ENCODE measurements at places on chromosomes 3 and 15. TPM values are rescaled to one million over a fixed set of nuclear protein-coding genes. Genes with fewer than 3 reads are reported as not detected.

- DNase-seq = no peak
These were observed 18.1 kb downstream of the LNP1 start for GRCh38 chr3:100419406-100419805.

DNA sequence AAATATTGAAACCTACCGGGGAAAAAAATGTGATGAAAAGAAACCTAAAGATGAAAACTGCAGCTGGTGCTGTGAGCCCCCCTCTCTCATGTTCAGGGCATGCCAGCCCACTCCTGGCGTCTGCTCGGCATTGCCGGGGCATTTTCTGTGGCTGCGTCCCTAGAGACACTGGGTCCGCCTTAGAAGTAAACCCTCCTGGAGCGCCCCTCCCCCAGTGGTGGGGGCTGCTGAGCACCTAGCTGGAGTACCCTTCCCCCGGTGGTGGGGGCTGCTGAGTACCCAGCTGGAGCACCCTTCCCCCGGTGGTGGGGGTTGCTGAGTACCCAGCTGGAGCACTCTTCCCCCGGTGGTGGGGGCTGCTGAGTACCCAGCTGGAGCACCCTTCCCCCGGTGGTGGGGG, 24.5 kb upstream of the GABRA5 start:
- no peak for DNase-seq

DNA sequence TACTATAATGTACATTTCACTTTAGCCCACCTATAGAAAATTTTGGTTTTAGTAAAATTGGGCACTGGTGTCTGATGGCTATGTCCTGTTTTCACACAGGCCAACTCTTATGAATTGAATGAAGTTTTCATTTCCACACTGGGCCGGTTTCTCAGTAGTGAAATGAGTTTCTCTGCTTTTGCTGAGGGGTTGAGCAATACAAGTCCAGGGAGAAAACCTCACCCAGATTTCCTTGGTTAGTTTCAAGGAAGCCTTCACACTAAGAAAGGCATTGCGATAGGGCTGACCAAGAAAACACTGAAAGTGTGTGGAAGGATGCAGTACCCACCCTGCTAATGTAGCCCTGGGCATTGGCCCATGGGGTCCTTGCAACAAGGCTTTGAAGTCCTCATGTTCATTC, 331.5 kb upstream of the CFAP20DC start:
- DNase-seq = no peak

GRCh38 chr3:179713643-179714090, 60.8 kb downstream of the USP13 start:
- DNase-seq = no peak

- DNase-seq = no peak
These were observed 51.7 kb downstream of the CASR start for GRCh38 chr3:122235147-122235546.

DNA sequence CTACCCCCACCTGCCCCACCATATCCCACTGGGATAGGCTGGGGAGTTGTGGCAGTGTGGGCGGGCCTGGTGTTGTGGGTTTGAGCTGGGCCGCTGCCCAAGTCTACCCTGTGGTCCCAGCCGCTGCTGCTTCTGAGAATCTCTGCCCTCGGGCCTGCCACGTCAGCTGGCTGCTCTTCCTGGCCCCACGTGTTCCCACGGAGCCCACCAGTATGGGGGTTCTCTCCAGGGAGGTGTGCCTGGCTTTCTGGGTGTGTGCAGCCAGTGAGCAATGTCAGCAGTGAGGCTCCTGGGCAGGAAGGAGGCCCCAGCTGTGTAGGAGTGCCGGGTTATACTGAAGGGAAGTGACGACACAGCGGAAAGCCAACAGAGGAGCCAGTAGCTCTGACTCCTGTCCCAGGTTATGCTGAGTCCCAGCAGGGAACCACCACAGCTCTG, 10.5 kb downstream of the GNAI2 start:
- peak; percentile 94 for DNase-seq

GRCh38 chr3:102136183-102136582, 286.9 kb downstream of the NFKBIZ start:
- DNase-seq = no peak

GRCh38 chr3:55636300-55637195, 149.4 kb upstream of the WNT5A start:
- DNase-seq = no peak

DNA sequence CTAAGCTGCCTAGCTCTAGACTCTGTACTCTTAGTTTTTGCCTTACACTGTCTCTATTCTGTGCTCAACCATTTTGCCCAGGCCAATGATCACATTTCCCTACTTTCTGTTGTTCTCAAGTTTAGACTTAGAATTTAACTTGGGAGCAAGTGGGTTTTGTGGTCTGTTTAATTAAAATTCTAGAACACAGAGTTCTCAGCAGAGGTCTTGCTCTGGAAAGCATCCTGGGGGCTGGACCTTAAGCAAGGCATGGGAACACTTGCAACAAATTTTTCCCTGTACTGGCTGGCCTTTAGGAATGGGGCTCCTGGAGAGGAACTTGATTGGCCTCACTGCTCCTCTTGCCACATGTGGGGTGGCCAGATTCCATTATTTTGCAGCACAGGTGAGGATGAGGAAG, 236.3 kb upstream of the LRTM1 start:
- DNase-seq = no peak

DNA sequence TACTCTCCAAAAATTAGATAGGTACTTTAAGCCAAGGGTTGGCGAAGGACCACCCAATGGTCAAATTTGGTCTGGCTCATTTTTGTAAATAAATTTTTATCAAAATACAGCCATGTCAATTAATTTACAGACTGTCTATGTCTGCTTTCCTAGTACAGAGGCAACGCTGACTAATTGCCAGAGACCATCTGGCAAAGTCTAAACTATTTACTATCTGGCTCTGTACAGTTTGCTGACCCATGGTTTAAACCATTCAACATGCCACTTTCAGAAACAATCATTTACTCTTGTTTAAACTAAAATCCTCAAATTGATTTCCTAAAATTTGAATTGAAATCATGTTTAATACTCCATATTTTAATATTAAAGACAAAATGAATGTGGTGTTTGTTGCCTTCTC, 25.9 kb downstream of the CBLB start:
- DNase-seq = no peak

- peak; percentile 55 for DNase-seq
These were observed 18.6 kb upstream of the SENP7 start for GRCh38 chr3:101531473-101532086.

DNA sequence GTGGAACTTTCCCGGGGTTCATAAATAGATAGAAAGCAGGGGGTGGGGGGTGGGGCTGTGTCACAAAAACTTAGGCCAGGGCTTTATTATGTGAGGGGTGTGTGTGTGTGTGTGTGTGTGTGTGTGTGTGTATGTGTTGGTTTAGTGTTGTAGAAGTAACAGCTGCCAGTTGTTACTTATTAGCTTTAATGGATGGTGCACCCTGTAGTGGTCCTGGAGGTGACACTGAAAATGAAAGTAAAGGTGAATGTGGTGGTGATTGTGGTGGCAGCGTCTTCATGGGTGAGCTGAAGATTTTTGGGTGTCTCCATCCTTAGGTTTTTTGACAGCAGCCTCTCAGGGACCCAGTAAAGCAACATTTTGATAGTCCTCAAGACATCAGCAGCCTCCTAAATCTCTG, 449.9 kb downstream of the PDCD6IP start:
- no peak for DNase-seq

DNA sequence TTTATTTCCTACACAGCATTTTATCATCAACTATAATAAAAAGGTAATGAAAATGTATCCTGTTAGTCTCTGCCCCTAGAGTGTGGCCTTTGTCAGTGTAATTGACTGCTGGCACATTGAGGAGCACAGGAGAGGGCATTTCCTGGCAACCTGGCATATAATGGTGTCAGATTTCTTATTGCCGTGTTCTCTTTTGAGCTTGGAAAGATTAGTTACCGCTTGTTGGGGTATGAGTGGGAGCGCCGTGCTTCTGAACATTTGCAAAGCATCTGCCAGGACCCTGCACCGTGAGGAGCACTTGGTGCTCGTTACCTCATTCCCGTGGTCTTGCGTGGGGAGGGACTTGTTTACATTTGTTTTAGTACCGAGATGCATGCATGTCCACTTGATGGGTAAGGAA, 124.4 kb downstream of the PTPRG start:
- no peak for DNase-seq

- no peak for DNase-seq
These were observed 96.9 kb upstream of the ATP2B2 start for GRCh38 chr3:10602271-10602670.

DNA sequence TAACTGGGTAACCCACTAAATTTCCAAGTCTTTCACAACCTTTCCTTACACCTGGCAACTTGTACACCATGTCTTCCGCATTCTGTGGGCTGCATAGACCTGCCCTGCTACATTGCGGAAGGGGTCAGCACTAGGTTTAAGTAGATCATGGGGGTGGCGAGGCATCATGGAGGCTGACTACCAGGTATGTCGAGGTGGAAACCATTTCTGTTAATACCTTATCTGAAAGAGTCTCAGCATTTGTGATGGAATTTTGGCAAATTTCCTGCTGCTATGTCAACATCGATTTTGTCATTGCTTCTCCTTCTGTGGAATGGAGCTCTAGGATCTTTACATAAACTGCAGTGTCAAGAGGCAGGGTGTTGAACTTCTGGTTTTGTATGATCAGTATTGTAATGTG, 187.2 kb downstream of the GHSR start:
- no peak for DNase-seq

DNA sequence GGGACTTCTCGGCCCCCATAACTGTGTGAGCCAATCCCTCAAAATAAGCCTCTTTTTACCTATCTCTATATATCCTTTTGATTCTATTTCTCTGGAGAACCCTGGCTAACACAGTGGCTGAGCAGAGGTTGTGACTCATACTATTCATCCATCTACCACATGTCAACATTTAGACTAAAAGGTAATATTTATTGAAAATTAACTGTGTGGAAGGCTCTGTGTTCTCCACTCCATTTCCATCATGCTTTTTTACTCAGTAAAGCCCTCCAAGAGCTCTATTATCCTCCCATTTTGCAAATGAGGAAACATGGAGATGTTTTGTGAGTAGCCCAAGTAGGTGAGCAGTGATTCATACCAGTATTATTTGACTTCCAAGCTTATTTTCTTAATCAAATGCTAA, 217.9 kb upstream of the DCBLD2 start:
- no peak for DNase-seq

GRCh38 chr3:65732051-65732935, 306.4 kb downstream of the MAGI1 start:
- peak; percentile 5 for DNase-seq

DNA sequence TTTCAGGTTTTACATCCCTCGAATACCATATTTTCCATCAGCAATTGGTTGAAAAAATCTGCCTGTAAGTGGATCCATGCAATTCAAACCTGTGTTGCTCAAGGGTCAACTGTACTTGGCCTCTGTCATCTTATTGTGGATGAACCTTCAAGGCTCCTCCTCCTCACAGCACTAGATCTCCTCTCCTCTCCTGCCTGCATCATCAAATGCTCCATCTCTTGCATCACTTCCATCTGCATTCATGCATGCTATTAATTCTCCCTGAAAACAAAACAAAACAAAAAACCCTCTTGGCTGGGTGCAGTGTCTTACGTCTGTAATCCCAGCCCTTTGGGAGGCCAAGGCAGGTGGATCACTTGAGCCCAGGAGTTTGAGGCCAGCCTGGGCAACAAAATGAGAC, 10.1 kb downstream of the BCL2L10 start:
- DNase-seq = no peak

DNA sequence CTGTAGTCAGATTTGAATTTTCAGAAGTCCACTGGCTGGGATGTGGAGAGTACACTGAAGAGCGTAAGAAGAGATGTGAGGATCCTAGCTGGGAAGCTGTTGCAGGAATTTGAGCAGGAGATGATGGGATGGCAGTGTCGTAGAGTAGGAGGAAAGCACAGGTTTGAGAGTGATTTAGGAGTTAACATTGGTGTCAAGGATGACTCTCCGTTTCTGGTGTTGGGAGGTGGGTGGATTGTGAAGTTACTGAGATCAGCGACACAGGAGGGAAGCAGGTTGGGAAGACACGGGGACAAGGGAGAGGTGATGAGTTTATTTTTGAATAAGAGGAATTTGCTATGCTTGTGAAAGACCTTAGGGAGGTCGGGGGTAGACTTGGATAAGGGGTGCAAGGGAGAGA, 434.2 kb upstream of the TPM1 start:
- DNase-seq = no peak

- no peak for DNase-seq
These were observed 150.5 kb upstream of the LPP start for GRCh38 chr3:188003188-188004171.

- DNase-seq = no peak
These were observed 218.1 kb downstream of the NSUN3 start for GRCh38 chr3:94280958-94281357.

GRCh38 chr3:127820221-127820825, 2.0 kb downstream of the MGLL start:
- no peak for DNase-seq

GRCh38 chr15:92681141-92681631, 25.6 kb upstream of the FAM174B start:
- no peak for DNase-seq

DNA sequence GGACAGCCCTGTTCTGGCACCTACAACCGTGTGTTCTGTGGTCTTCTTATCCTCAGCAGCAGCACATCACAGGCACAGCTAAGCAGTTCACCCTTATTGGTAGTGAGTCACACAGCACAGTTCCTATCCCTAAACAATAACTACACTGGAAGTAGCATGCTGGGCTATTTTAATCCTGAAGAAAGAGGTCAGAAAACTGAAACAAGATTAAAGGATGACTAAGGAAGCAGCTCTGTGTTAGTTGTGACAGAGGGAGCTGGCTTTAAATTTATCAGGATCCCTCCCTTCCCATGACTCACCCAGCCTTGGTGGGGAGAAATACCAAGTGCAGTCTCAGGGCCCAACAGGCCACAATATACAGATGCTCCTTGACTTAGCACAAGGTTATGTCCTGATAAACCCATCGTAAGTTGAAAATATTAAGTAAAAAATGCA, 144.3 kb downstream of the ERC2 start:
- DNase-seq = no peak

- DNase-seq = no peak
These were observed 324.6 kb downstream of the MAGI1 start for GRCh38 chr3:65714134-65714533.

Gene SLC22A13
- total RNA-seq = not detected

Gene NGLY1
- 50.0 TPM for total RNA-seq

Gene CCR3
- total RNA-seq = not detected

Gene UBA7
- 93.5 TPM for total RNA-seq

Gene PXYLP1
- total RNA-seq = 8.4 TPM

Gene LINGO1
- not detected for total RNA-seq

Gene KLHL40
- total RNA-seq = not detected

Gene OXTR
- total RNA-seq = 0.57 TPM

Gene CAND2
- total RNA-seq = 2.5 TPM

Gene GP9
- not detected for total RNA-seq

Gene ACTRT3
- 0.30 TPM for total RNA-seq

Gene TRPM1
- total RNA-seq = not detected

Gene CLSTN2
- not detected for total RNA-seq

All from activated naive CD4-positive, alpha-beta T cell treated with anti-CD3 and anti-CD28 coated beads for 36 hours (primary cell).